ENCODE measurements at places on chromosomes 12 and 14.

- DNase-seq, result no peak
Observed at GRCh38 chr12:57280211-57281062, 29.4 kb upstream of the STAC3 start.

- DNase-seq, result no peak
Observed at GRCh38 chr12:47024463-47024862, 55.0 kb upstream of the PCED1B start.

DNA sequence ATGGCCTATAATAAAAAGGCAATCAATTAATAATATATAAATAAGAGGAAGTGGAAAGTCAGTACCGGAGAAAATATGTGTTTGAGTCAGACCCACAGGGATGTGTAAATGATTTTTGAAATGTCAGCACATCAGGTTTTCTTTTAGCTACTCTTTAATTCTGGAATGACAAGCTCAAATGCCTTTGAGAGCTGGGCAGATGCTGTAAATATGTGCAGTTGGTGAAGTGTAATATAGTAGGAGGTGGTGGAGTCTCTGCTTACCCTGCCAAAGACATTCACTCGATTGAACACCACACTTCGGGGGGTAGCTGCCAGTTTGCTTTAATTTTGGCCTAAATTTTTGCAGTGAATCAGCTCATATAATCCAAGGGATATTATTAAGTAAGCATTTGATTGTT lies 93.0 kb downstream of the PLEKHA5 start:
- DNase-seq, result no peak

GRCh38 chr12:27975222-27976136 lies 2.9 kb upstream of the PTHLH start:
- DNase-seq, result no peak

GRCh38 chr12:120136093-120136770 lies 19.7 kb upstream of the RAB35 start:
- DNase-seq, result no peak

GRCh38 chr12:45948546-45948945 lies 41.8 kb downstream of the SCAF11 start:
- DNase-seq, result no peak

- no peak for DNase-seq
Observed at GRCh38 chr12:1355396-1355795, 239.0 kb downstream of the FBXL14 start.

DNA sequence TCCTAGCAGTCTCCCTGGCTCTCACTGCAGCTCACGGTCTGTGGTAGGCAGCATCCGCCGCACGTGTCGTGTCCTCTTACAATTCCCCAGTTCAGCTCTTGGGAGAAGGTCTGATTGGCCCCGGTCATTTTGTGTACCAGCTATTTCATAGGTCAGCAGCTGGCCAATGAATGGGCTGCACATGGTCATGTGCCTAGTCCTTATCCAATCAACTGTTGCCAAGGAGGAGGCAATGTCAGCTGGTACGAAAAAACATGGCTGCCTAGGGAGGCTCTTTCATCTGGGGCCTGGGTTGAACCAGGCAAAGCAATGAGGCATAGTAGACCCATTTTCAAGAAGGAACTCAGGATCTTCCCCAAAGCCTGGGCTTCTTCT lies 46.1 kb downstream of the RNFT2 start:
- DNase-seq, result no peak

DNA sequence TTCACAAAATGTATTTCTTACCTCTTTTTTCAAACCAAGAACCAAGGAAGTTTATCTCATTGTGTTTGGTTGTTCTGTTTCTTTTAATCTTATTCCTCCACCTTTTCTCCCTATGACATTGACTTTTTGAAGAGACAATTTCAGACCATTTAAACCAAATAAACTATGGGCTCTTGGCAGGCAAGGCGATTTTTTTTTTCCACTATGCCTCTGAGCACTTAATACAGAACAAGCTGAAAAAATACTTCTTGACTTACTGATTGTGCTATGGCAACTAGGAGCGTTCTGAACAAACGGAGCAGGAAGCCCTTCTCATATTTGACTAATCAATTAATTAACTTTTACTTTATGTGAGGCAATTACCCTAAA lies 98.0 kb downstream of the ZNF664 start:
- no peak for DNase-seq

GRCh38 chr14:53793790-53794505 lies 162.7 kb downstream of the BMP4 start:
- no peak for DNase-seq

DNA sequence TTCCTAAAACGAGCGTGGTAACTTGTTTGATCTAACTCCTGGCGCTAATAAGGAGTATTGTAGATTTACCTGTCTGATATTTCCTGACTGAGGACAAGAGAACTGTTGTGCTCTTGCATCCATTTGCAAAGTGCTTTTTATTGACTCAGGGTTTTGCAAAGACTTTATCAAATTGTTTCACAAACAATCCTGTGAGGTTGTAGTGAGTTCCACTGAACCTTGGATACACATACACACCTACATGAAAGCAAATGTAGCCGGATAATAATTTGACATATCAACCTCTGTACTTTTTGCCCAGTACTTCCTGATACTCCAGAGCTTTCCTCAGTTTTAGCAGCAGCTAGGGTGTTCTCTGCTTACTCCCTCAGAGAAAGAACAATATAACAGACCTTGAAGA lies 6.7 kb upstream of the PTGER2 start:
- DNase-seq, result no peak

DNA sequence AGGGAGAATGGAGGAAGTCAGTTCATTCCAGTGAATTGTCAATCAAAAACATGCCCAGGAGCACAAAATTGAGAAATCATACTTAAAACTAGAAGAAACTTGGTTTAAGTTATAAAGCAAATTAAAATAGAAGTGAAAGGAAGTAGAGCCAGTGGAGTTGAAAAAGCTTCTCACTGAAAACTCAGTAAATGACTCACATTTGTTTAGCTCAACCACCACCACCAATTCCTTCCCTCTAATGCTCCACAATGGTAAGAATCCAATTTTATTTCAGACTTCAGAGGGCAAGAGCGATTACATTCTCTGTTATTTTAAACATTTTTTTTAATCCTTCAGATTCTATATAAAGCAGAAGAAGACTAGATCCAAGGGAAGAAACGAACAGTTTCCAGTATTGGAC lies 19.4 kb downstream of the UTP20 start:
- no peak for DNase-seq

DNA sequence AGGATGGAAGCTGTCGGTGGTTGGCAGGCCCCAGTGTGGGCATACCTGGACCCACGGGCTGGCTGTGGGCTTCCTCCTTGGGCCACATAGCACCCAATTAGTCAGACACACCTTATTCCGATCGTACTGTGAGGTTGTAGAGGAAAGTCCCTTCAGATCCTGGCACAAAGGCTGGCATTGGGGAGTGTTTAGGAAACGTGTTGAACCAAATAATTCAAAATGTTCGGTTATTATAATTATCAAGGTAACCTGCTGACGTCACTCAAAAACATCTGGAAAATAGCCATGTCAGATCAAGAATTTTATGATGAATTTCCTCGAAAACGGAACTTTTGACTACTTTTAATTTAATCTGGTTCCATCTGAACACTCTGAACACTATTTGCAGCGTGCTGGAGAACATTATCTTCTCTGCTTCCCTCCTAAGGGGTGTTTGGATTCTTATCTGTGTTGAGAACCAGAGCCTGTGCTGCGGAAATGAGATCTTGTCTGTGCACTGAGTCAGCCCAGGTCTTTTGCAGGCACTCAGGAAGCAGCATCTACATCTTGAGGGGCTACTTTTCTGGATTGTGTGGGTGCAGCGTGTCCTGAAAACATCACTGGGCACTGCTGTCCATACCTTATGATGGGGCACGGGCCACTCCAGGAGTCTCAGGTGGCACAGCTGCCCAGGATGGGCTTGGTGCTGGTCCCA lies 100.3 kb downstream of the SLC25A47 start:
- DNase-seq, result no peak

GRCh38 chr12:87428701-87429277 lies 600.4 kb downstream of the C12orf50 start:
- DNase-seq, result no peak

DNA sequence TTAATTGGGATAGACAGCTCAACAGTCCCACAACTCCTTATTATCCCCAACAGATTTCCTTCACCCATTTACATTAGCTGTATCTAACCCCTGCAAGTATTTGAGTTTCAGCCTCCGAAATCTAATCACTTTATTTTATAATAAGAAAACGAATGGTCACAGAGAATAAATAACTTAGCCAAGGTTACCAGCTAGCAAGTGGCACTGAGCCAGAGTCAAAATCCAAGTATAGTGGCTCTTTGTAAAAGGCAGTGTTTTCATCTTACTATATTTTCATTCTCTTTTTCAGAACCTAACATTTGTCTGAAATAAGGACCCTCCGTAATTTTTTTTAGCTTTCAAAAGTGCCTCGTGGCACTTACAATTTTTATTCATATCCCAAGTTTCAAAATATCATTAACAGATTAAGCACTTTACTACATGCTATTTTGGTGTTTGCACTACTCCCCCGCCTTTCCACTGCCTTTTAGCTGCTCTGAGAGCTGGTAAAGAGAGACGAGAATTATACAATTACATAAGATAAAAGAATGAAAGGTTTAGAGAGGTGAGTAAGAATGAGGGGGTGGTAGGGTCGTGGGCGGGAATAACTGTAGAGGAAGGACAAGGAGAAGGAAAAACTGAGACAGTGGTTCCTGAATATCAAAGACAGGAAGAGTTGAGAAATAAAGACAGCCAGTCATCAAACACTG lies 3.7 kb upstream of the USP15 start:
- no peak for DNase-seq

GRCh38 chr14:50310445-50310844 lies 1.6 kb downstream of the L2HGDH start:
- no peak for DNase-seq

DNA sequence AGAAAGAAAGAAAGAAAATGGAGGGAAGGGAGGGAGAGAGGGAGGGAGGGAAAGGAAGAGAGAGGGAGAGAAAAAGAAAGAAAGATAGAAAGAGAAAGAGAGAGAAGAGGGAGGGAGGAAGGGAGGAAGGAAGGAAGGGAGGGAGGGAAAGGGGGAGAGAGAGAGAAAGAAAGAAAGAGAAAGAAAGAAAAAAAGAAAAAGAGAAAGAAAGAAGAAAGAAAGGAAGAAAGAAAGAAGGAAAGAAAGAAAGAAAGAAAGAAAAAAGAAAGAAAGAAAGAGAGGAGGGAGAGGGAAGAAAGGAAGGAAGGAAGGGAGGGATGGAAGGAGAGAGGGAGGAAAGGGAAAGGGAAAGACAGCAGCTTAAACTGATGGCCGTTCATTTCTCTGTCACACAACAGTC lies 457.5 kb downstream of the PDZRN4 start:
- no peak for DNase-seq

DNA sequence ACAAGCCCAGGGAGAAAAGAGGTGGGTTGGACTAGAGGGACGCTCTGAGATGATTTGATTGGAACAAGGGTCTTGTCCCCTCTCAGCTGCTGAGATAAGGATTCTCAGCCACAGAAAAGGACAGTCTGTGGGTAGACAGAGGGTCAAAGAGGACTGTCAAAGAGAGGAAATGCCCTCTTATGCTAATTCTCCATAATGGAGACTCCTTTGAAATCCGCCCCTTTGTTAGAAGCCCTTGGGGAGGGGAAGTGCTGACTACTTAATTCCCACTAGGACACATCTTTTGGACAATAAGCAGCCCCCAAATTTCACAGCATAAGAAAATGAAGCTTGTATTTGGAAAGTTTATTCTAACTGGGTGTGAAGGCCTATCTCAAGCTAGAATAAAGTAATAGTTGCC lies 176.6 kb downstream of the KTN1 start:
- DNase-seq, result no peak

GRCh38 chr12:116202940-116203339 lies 74.6 kb downstream of the MED13L start:
- no peak for DNase-seq

DNA sequence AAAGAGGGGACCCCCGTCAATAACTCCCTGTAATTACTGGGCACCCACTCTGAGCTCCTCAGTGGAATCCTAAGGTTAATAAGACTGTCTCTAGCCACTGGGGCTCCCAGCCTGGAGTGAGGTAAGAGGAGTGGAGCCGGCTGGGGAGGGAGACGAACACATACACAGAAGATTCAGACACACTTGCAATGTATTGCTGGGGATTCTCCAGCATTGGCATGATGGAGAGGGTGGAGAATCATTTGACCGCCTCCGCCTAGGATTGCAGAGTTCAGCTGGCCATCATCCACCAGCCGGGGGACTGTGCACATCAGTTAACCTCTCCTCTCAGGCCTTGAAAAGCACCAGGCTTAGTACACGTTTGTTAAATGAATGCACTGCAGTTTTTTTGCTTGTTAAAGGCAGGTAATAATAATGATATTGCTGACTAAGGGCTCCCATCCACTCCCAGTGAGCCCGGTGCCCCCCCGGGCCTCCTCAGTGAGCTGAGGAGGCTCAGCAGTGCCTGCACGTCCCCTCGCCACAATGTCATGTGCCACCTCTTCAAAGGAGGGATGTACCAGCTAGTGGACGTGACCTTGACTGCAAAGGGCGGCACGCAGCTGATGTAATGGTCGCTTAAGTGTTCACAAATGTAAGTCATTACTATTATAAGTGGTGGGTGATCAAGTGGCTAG lies 20.3 kb upstream of the FAIM2 start:
- DNase-seq, result no peak

DNA sequence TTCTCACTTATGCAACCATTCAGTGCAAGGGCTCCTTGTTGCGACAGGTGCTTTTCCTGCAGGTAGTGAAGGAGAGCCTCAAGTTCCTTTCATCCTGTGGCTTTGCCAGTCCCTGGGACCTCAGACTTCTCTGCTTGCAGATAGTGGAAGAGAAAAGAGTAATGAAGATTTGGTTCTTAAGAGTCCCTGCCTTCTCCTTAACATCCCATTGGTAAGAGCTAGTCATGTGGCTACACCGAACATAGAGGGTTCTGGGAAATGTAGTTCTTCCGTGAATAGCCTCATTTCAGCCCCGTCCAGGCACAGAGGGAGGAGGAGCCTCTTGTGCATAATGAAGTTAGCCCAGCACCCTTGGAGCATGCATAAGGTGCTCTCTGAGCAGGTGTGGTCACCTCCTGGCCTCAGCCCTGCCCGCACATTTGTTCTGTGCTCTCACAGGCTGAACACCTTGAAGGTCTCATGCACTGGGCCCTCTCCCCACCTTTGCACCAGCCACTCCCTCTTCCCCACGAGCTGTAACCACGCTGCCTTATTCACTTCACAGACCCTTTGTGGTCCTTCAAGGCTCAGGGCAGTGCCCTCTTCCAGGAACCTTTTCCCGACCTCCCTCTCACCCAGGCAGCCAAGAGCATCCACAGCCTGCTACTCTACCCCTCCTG lies 134.0 kb downstream of the BCL11B start:
- DNase-seq, result no peak

GRCh38 chr12:127595506-127595905 lies 671.5 kb upstream of the TMEM132C start:
- no peak for DNase-seq

DNA sequence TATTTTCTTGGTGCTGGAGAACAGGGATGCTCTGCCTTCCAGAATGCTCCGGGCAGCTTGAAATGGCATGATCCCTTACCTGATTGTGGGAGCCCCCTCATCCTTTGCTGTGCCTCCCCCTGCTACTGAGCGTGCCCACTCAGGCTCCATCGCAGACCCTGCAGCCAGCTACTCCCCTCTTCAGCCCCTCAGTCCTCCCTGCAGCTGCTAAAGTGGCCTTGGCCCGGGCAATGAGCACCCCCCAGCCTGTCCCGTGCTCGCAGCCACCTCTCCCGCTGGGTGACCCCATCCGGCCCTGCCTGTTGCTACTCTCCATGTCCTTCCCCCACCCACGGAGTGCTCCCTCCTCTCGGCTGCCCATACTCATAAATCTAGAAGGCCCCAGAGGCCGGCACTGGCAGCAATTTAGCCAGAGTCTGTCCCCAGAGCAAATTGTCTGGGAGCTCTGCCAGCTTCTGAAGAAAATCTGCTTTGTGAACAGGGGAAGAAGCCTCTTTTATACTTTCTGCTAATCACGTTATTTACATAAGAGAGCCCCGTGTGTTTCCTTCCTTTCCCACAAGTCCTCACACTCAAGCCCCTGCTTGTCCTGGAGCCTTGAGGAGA lies 143.7 kb upstream of the FRMD6 start:
- DNase-seq, result peak; percentile 90

All from NCI-H1436 treated with DMSO at 0.1 percent for 48 hours (cell line).